ENCODE measurements at places on chromosomes 4 and X. TPM values are rescaled to one million over a fixed set of nuclear protein-coding genes. Genes with fewer than 3 reads are reported as not detected.

Gene RPL9
- total RNA-seq: 891 TPM

- no peak for DNase-seq
Measured at GRCh38 chr4:65665771-65666523, 4.3 kb downstream of the EPHA5 start.

DNA sequence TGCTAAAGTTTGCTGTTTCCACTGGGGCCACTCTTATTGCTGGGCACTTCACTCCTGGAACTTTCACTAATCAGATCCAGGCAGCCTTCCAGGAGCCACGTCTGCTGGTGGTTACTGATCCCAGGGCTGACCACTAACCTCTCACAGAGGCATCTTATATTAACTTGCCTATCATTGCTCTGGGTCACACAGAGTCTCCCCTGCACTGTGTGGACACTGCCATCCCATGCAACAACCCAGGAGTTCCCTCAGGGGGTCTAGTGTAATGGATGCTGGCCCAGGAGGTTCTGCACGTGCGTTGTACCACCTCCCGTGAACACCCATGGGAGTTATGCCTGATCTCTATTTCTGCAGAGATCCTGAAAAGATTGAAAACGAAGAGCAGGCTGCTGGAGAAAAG is 41.8 kb upstream of the IQSEC2 start:
- no peak for DNase-seq

Gene BCAP31
- total RNA-seq: 162 TPM

- no peak for DNase-seq
Measured at GRCh38 chr4:8410641-8411271, 29.8 kb downstream of the ACOX3 start.

DNA sequence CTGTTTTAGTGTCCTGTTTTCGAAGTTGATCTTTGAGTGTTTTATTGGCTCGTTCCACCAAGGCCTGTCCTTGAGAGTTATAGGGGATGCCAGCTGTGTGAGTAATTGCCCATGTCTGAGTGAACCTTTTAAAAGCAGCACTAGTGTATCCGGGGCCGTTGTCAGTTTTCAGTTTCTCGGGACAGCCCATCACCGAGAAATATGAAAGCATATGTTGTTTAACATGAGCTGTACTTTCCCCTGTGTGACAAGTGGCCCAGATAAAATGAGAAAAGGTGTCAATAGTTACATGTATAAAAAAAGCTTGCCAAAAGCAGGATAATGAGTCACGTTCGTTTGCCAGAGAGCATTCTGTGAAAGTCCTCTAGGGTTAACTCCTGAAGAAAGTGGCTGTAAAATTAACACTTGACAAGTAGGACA is 48.6 kb upstream of the RASSF6 start:
- no peak for DNase-seq
